H7 (cell line): ENCODE measurements at places on chromosomes 3 and 15. TPM values are rescaled to one million over a fixed set of nuclear protein-coding genes. Genes with fewer than 3 reads are reported as not detected.

RYR3 gene
- total RNA-seq = 0.59 and 0.69 TPM in 2 replicates

FOXL2NB gene
- total RNA-seq = 3.9 and 5.5 TPM in 2 replicates

CCR8 gene
- total RNA-seq = 0.15 TPM in 1 of 2 replicates, not detected in the other

CFAP92 gene
- 0.87 and 1.7 TPM in 2 replicates for total RNA-seq

- no peak for DNase-seq
Measured at GRCh38 chr15:92049290-92049989, 195.9 kb downstream of the SLCO3A1 start.

DNA sequence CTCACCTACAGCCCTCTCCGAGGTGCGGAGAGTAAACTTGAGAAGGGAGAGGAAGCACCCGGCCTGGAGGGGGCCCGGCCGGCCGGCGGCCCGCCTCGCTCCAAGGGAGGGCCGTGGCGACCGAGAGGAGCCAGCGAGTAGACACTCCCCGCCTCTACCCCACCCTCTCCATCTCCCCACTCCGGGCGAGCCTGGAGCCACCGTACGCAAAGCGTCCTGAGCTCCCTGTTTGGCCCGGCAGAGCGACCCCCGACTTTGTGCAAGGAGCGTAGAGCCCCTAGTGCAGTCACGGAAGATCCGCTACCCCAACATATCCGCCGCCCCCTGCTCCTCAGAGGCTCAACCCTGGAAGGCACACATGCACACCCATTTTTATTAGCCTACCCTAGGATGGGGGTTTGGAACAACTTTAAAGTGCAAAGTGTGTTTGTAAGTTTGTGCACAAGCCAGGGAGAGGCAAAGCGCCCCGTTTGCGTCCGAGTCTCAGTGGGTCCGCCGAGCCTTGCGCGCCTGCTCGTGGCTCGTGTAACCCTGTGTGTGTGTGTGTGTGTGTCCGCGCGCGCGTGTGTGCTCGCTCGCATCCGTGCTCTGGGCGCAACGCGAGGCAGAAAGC is 508 bp upstream of the SMAD6 start:
- DNase-seq = no peak

DNA sequence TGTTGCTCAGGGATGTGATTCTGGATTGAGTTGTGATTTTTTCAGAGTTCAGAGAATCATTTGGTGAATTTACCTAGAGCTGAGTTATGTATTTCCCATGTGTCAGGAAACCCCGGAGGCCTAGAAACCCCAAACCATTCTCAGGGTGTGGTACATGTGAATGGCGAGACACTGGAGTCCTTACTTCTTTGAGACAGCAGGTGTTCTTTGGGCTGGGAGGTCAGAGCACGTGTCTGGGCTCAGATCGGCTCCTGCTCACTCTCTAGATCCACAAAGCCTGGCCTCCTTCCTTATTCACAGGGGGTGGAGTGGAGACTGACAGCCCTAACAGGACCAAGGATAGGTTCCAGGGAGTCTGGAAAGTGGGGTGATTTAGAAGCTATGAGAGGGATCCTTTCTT is 145.8 kb downstream of the CHDH start:
- no peak for DNase-seq

DNA sequence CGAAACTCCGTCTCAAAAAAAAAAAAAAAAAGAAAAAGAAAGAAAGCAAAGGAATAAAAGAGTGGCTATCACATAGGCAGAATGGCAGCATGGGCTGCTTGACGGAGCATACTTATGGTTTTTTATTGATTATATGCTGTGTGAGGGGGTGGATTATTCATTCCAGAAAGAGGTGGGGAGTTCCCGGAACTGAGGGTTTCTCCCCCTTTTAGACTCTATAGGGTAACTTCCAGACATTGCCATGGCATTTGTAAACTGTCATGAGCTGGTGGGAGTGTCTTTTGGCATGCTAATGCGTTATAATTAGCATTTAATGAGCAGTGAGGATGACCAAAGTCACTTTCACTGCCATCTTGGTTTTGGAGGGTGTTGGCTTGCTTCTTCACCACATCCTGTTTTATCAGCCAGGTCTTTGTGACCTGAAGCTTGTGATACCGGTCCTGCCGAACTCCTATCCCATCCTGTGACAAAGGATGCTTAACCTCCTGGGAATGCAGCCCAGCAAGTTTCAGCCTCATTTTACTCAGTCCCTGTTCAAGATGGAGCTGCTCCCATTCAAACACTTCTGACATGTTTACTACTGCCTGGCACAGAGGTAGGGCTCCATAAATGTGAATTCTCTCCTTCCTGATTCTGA is 15.8 kb upstream of the ABHD17C start:
- no peak for DNase-seq

- DNase-seq = no peak
Measured at GRCh38 chr15:84982301-84982920, 755 bp downstream of the PDE8A start.

- no peak for DNase-seq
Measured at GRCh38 chr15:74394090-74394846, 26.8 kb upstream of the CYP11A1 start.

GRCh38 chr3:57120451-57121174 is 44.5 kb downstream of the IL17RD start:
- DNase-seq = no peak

- DNase-seq = no peak
Measured at GRCh38 chr3:191005790-191006189, 143.3 kb upstream of the GMNC start.

GRCh38 chr15:68374168-68374745 is 57.7 kb downstream of the ITGA11 start:
- DNase-seq = no peak

GRCh38 chr3:115525731-115526130 is 97.6 kb upstream of the GAP43 start:
- no peak for DNase-seq

DNA sequence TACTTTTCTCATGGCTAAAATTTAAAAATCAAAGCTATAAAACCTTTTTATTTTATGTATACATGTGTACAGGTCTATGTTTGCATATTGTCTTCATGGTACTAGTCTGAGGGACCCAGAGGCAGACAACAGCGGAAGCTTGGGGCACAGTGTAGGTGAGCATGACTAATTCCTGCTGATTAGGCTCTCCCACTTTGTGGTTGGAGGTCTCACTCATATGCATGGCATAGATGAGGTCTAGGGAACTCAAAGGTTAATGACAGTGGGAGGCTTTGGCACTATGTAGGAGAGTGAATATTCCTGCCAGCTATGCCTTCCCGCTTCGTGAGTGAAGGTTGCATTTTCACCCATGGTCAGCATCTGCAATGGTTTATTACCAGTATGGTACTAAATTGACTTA is 47.5 kb upstream of the AADACL2 start:
- no peak for DNase-seq

GRCh38 chr3:187789872-187790271 is 44.6 kb upstream of the BCL6 start:
- no peak for DNase-seq

DNA sequence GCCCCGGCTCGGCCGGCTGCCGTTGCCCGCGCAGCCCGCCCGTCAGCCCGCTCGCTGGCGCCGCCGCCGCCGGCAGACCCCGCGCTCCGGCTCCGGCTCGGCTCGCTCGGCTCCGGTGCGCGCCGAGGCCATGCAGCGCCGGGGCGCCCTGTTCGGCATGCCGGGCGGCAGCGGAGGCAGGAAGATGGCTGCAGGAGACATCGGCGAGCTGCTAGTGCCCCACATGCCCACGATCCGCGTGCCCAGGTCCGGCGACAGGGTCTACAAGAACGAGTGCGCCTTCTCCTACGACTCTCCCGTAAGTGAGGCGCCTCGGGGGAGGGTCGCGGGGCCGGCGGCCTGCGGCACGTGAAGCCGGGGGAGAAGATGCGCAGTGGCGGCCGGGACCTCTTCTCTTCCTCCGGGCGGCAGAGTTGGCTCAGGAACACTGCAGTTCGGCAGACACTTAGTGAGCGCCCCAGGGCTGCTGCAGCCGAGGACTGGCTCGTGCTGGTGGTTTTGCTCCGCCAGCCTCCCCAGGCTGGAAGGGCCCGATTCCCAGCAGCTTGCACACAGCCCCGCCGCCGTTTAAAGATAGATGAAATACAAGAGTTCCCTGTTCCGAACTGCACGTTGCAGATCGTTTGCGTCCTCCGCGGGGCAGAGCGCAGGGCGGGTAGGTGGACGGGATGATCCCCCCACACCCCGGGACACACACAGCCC is 407 bp downstream of the USP13 start:
- peak; percentile 81 for DNase-seq
